Activated T-helper 17 cell treated with anti-CD3 and anti-CD28 coated beads, Interleukin-2, amount 50 U/mL, for 72 hours (primary cell): ENCODE measurements at places on chromosomes 5 and 9.

GRCh38 chr9:132597073-132597775 lies 14.8 kb downstream of the BARHL1 start:
- ATAC-seq = no peak

DNA sequence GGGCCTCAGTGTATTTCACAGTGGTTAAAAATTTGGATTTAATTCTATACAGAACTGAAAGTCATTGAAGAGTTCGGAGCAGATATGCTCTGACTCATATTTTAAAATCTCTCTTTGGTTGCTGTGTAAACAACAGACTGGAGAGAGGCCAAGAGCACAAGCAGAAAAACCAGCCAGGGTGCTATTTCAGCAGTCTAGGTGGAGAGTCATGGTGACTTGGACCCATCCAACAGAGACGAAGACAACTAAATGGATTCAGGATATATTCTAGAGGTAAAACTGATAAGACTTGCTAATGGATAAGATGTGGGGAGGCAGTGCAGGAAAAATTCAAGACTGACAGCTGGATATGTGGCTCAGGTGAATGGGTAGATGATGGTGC lies 168.9 kb downstream of the MAPKAP1 start:
- ATAC-seq = no peak

GRCh38 chr9:125966959-125967711 lies 220.0 kb downstream of the PBX3 start:
- ATAC-seq = peak; percentile 59

DNA sequence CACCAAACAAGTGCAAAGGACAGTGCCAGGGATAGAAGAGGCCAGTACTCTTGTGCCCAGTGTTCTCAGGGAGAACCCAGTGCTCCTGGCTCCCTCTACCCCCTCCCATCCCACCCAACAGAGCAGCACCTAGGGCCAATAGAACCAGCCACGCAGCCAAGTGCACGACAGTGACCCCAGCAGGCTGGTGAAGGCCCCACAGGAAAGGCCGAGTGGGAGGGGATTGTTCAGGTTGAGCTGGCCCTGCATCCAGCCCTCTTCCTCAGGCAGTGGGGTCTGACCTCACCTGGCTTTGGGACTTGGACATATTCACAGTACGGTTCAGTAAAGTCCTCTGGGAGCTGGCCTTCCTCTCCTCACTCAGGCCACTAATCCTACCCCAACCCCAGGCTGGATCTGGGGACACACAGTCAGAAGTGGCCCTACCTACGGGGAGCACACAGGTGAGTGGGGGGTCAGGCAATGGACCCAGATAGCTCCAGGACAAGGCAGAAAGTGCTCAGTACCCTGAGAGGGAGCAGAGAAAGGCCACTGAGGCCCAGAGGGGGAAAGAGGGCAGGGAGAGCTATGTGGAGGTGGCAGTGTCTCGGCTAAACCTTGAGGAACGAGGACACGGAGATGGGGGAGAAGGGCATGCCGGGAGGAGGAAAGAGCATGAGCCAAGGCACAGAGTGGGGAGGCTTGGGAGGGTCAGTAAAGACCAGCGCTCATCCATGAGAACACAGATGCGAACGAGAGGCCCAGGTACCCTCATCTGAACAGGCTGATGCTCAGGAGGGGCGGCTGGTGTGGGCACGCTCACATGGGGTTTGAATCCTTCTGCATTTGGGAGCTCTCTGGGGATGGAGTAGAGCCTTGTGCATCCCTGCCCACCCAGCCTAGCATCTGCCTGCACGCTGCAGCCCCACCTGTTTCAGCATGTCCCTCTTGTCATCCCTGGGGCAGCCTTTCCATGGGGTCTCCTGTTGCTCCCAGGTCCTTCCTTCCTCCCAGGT lies 25.6 kb downstream of the POLR1E start:
- no peak for ATAC-seq
